ENCODE measurements at places on chromosomes 2 and 18.

- no peak for DNase-seq
These were observed 154.1 kb downstream of the GALNT14 start for GRCh38 chr2:30984148-30984547.

GRCh38 chr18:12960395-12960794 lies 12.6 kb downstream of the SEH1L start:
- DNase-seq = no peak

DNA sequence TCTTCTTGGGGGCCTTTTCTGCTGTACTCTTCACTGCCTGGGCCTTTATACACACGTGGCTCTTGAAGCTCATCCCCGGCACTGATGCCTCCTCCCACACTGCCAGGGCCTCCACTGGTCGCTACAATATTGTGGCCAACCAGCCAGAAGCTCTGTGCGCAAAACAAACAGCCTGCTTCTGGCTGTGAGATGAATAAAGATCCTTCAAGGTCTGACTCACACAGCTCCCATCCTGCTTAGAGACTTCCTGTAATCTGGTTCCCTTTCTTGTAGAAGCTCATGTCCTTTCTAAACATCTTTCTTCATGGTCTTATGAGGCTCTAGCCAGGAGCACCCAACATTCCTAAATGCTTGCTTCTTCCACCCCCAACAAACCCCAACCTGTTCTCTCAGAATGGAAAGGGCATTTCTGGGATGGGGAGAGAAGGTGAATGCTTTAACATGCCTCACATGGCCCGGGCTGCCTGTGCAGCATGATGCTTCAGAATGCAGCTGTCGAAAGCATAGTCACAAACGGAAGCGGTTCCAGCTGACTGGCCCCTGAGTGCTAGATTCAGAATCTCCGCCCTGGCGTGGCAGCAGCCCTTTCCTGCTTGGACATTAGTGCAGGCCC lies 24.6 kb downstream of the NRP2 start:
- peak; percentile 77 for DNase-seq

GRCh38 chr2:211434773-211435172 lies 878.4 kb downstream of the CPS1 start:
- no peak for DNase-seq

GRCh38 chr2:159046966-159047365 lies 78.5 kb downstream of the TANC1 start:
- no peak for DNase-seq

- no peak for DNase-seq
These were observed 13.7 kb downstream of the HYCC2 start for GRCh38 chr2:201057715-201058248.

GRCh38 chr2:242064364-242065250 lies 195.1 kb downstream of the RTP5 start:
- DNase-seq = no peak

DNA sequence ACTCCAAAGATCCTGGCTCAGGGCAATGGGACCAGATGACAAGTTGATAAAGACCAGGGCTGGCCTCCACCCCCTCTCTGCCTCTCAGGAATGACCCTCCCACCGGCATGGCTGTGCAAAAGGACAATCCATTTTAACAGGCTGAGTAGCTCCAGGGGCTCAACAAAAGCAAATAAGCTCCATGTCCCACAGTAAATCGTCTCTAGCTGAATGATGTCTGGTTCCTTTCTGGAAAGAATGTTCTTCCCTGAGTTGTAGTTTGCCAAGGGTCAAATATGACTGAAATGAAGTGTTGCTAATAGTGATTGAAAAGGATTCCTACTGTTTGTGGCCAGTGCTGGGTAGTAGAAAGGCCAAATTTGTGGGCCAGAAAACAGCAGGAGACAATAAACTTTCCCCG lies 434.4 kb upstream of the ETAA1 start:
- DNase-seq = no peak

DNA sequence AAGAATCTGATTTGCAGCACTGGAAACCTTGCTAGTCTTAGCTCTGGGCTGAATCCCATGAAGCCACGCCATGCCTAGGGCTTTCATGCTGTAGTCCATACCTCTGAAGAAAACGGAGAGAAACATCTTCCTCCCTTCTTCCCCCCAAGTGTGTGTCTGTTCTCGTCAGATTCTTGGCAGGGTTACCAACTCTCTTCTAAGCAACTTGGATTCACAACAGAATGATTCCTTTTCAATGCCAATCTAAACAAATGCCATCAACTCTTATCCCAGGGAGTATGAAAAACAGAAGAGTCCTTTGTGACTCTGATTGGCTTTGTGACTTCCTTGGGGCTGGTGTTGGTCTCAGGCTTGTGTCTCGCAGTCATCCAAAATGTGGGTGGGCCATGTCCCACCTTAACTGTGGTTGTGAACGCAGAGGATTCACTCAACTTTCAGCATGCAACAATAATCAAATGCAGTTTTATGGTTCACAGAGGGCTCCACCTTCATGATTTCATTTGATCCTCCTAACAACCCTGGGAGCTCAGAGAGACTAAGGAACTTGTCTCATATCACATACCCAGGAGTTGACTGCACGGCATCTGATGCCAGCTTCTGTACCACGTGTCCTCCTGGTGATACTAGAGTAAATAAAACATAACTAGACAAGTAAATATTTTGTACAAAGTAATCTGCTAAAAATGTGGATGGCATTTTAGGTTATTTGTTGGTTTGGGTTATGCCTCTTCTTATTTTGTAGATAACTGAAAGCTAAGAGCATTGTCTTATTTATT lies 186.0 kb upstream of the TNP1 start:
- DNase-seq = no peak

- no peak for DNase-seq
These were observed 54.3 kb upstream of the LPIN2 start for GRCh38 chr18:3067165-3067661.

DNA sequence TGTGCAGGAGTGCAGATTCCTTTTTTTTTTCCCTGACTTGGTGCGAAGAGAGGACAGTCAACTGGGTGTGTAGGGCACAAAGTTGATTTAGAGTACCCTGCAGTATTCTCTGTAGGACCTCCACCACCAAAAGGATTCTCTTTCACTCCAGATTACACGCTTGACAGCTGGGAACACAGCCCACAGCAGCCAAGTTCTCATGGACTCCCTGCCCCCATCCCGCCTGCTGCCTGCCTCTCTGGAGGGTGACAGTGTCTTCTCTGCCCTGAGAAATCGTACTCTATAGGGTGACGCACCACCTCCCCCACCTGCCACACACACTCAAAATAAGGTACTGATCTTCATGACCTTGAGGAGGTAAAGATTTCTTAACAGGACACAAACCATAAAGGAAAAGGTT lies 26.6 kb upstream of the IHH start:
- DNase-seq = no peak

DNA sequence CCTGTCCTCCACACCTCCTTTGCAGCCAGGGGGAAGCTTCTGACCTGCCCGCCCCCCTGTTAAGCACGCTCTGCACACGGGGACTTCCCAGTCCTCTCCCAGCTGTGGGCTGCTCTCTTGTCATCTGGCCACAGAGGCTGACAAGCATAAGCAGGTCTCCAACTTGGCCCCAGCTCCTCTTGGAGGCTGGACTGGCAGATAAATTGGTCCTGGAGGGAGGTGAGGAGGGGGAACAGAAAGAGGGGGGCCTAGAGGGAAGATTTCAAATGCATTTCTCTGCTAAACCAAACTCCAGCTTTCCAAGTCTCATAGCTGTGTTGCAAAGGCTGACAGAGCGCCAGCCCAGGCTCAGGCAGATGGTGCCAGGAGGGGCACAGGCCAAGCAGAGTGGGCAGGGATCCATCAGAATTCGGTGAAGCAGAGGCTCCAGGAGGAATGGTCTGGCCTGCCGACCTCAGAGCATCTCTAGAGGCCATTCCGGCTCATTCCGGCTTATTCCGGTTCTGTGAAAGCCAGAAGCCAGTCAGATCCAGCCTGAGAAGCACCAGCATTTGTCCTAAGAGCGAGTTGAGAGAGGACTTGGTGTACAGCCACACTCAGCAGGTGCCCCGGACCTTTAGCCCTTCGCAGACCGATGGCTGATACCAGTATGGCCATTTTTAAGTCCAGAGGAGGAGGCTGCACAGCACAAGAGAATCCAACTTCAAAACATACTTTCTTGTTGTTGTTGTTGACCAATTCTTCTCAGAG lies 508.9 kb upstream of the MYT1L start:
- DNase-seq = no peak

DNA sequence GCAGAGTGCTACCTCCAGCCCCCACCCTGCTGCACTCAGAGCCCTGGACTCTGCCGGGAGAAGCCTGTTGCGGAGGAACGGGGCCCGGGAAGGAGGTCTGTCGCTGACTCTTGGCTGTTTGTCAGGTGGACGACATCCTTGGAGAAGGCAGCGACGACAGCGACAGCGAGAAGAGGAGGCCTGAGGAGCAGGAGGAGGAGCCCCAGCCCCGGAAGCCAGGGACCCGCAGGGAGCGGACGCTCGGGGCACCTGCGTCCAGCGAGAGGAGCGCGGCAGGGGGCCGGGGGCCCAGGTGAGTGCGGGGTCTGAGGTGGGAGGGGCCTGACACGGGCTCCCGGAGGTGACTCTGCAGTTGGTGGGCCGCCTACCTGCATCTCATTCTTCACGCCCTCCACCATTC lies 56.6 kb downstream of the CTDP1 start:
- no peak for DNase-seq

GRCh38 chr2:180604077-180604476 lies 376.3 kb upstream of the UBE2E3 start:
- no peak for DNase-seq

DNA sequence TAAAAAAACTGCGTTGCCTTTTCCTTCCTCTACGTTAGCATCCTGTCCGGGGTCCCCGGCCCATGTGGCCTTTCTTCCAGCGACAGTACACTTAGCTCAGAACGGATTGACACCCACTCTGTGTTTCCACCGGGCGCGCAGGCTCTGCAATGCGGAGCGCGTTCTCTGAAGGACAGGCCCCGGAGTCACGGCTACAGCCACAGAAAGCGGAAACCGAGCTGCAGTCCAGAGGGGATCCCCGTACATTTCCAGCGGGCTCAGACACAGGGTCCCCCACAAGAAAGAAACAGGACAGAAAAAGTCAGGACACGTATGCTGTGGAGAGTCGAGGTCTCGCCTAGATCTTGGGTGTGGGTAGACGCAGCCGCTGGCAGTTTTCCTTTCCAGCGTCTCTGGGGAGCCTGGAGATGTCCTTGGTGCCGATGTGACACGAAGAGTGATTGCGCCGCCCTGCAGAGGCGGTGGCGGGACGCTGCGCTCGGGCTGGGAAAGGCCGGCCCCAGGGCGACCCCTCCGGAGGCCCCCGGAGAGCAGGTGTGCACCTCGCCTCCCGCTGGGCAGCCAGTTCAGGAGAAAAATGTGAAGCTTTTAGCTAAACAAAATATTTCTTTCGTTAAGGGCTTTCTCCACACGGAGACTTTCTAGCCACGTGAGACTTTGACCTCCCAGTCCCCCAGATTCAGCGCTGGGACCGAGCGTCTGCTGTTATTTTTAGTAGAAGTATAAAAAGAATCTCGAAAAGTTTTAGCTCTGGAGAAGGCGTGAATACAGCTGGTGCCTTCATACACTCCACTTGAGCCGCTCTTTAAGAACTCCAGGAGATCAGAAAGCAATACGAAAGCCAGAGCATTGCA lies 1.3 kb upstream of the ACKR3 start:
- peak; percentile 36 for DNase-seq

- no peak for DNase-seq
These were observed 102.7 kb downstream of the CPO start for GRCh38 chr2:207041786-207042554.

DNA sequence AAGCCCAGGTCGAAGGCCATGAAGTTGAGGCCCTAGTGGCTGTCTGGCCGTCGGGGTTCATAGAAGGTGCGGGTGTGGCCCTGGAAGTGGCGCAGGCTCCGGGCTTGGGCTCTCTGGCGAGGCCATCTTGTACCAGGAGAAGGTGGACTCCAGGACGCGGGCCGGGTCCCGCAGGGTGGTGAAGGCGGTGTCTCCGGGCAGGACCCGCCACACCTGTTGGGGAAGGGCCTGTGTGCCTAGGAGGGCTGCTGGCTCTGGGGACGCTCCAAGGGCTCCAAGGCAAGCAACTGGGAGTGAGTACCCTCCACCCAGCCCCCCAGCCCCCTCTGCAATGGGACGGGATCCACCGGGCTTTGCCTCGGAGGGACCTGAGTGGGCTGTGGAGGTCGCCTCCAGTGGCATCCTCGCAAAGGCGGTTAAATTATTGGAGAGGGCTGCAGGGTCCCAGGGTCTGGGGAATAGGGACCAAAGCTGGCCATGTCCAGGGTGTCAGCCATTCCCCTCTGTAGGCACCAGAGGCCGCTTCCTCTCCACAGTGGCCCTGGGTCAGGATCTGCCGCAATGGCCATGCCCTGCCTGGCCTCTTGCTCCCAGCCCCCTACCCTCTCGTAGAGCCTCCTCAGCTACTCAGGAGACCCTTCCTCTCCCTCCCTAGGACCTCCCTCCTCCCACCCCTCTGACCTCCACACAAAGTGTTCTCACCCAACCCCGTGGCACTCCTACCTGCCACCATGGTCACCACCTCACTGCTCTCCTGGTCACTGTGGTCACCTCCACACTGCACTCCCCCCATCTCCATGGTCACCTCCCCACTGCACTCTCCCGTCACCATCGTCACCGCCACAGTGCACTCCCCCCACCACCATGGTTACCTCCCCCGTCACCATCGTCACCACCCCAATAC lies 10.3 kb downstream of the AQP12A start:
- DNase-seq = peak; percentile 27

GRCh38 chr2:127173057-127173456 lies 47.0 kb downstream of the CYP27C1 start:
- DNase-seq = peak; percentile 56

- no peak for DNase-seq
These were observed 174.5 kb downstream of the PID1 start for GRCh38 chr2:229096409-229097066.

DNA sequence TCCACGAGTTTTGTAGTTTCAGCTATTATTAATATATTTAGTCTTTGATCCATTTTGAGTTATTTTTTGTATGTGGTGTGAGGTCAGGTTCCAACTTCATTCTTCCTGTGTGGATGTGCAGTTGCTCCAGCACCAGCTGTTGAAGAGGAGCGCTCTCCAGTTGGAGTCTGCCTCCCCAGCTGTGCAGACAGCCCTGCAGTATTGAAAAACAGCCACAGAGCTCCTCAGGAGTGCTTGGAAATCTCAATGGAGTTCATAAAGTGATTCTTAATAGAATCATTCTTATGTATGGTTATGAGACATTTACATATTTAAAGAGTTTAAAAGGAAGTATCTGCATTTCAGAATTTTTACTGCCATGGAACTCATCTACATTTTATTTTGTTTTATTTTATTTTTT lies 17.3 kb downstream of the DGKD start:
- no peak for DNase-seq

GRCh38 chr2:140565756-140566155 lies 1565.1 kb downstream of the LRP1B start:
- DNase-seq = no peak

DNA sequence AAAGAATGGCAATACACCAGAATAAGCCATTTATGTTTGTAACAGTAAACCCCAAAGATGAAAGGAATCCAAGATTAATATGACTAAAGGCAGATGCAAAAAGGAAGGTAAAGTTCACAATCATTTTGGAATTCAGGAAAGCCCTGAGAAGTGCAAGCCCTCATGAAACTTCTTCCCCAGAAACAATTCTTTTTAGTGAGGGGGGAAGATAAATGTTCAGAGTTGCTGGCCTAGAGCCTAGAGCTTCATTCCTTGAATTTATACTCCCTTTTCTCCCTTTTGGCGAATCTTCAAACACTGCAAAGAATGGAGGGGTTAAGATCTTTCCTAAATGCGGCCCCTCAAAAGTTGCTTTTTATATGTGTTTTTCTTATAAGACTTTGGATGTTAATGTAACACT lies 368.8 kb downstream of the MEIS1 start:
- no peak for DNase-seq

Data from ovary (tissue), 10 donors.